Islet precursor cell (in vitro differentiated cells): ENCODE measurements at places on chromosomes 3 and 15.

DNA sequence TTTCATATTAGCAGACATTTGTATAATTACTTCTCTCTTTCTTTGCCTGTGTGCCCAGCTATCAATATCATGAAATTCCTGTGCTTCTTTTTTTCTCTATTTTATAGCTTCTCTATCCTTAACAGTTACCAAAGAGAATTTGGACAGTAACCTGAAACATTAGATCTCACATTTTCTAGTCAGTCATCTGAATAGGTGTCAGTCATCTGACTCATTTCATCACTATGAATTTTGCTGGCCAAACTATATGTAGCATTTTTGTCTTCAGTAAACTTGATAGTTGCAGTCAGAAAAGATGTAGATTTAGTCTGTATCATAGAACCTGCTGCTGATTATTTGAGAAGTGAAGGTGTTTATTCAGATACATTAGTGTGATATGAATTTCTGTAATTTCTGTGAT is 52.6 kb downstream of the HMG20A start:
- no peak for DNase-seq

GRCh38 chr3:20648921-20649381 is 462.9 kb upstream of the SGO1 start:
- DNase-seq, result no peak

DNA sequence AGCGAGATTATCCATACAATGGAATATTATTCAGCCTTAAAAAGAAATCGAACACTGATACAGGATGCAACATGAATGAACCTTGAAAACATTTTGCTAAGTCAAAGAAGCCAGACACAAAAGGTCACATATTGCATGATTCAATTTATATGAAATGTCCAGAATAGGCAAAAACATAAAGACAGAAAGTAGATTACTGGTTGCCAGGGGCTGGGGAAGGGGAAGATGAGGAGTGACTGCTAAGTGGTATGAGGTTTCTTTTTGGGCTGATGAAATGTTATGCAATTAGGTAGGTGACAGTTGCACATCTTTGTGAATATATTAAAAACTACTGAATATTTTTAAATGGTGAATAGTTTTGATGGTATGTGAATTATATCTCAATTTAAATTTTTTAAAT is 38.3 kb downstream of the LRRFIP2 start:
- DNase-seq, result no peak

DNA sequence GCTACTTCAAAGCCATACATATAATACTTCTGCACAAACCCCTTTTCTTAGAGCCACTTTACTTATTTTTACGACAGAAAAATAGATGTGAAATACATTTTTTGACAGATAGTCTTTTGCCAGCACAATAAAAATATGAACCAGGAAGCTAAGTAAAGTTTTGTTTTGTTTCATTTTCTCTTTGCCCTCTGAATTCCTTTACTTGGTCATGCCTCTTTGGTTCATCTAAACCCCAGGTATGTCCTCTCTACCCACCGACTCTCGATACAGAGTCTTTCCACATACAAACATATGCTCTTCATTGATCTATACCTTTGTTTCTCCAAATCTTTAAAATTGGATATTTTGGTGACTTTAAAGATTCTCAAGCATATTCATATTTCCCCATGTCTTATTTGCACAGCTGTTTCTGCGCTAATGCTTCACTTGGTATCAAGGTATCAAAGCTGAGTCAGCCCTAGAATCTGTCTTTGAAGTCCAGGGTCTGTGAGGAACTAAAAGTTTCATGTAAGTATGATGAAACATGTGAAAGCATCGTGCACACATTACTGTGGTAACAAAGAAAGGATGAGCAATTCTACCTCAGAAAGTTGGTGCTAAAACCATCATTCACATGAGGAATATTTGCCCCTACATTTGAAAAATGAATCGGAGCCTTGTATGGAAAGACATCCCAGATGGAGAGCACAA is 845.4 kb downstream of the NAALADL2 start:
- no peak for DNase-seq

DNA sequence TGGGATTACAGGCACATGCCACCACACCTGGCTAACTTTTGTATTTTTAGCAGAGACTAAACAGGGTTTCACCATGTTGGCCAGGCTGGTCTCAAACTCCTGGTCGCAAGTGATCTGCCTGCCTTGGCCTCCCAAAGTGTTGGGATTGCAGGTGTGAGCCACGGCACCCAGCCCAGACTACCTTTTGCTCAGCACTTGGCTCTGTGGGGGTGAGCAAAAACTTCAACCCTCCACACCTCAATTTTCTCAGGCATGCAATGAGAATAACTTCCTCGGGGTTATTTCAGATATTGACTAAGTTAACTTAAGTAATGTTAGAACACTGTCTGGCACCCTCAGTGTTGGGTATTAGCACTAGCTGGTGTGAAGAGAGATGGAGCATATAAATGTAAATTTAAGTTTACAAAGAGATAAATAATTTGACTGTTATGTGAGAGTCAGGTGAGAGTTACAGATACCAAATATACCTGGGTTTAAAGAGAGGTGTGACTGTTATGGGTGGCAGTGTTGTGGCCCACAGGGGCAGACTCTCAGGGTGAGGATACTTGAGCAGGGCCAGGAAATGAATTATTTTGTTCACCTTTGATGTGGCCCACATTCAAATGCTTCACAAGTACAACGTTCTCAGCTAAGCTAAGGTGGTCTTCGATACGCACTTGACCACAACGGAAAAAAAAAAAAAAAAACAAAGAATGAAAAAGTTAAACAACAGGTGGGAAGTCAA is 29.0 kb downstream of the CPOX start:
- no peak for DNase-seq

GRCh38 chr3:102441832-102442231 is 7.0 kb downstream of the ZPLD1 start:
- DNase-seq, result no peak

DNA sequence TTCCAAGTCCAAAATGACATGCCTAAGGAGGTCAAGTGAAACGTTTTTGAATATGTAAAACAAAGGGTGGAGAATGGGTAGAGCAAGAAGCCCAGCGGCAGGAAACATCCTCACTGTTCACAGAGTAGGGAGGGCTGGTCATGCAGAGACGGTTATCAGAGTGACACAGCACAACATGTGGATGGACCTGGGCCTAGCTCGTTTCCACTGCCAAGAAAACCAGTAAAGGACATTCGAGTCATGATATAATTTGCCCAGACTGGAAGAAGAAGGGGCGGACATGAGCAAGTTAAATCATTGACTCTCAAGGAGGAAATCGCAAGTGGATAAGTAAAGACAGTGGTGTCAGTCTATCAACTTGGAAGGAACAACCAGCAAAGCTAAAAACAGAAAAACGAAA is 89.3 kb downstream of the LRIG1 start:
- DNase-seq, result peak; percentile 49

GRCh38 chr3:18771931-18772330 is 346.8 kb upstream of the SATB1 start:
- DNase-seq, result no peak

DNA sequence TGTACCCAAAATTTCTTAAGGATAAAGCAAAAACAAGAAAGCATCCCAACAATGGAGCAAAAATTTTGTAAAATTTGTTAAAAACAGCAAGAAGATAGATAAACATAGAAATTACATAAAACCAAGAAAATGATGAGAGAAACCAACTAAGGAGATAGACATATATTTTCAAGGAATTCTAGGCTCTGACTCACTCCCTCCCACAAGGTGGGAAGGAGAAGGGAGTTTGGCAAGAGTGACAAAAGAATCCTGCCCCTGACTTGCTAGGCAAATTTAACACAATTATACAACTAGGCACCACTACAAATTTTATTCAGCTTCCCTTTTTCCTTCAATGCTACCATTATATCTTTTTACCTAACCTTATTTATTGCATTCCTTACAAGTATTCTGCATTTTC is 70.9 kb downstream of the MYO9A start:
- no peak for DNase-seq

DNA sequence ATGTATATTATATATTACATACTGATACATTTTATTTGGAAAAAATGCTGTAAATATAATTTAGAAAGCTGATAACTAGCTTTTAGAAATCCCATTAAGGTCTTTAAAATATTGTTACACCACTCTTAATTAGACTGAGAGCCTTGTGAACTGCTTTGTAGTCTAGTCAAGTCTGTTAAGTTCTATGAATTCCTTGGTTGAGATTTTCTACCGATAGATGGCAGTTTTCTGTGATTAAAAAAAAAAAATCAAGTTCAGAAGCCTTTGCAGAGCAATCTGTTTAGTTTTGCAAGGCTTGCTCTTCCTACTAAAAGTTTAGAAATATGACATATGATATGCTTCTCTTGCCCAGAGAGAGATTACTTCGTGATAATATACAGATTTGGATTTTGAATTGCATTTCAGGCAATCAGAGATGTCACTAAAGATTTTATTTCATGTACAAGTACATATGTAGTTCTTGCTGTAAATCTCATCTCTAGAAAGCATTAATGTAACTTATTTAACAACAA is 60.4 kb upstream of the SLITRK3 start:
- DNase-seq, result no peak

DNA sequence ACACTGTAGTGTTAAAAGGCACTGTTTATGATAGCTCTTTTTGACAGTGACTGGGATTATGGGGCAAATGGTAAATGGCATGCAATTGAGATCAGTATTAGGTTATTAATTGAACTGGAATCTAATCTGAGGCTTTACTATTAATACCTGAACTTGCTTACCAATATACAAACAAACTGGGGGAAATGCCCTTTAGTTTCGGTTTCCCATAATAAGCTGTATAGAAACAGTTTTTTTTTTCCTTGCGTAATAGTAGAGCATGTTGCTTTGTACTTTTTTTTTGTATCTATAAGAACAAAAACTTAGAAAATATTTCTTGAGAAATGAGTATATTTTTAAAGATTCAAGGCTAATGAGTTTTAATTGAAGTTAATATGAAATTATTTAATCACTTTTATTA is 95.0 kb downstream of the FNDC3B start:
- DNase-seq, result no peak

GRCh38 chr3:71112576-71112975 is 471.0 kb downstream of the FOXP1 start:
- DNase-seq, result no peak

- DNase-seq, result no peak
These were observed 115.7 kb upstream of the TSPAN3 start for GRCh38 chr15:77186594-77187011.

DNA sequence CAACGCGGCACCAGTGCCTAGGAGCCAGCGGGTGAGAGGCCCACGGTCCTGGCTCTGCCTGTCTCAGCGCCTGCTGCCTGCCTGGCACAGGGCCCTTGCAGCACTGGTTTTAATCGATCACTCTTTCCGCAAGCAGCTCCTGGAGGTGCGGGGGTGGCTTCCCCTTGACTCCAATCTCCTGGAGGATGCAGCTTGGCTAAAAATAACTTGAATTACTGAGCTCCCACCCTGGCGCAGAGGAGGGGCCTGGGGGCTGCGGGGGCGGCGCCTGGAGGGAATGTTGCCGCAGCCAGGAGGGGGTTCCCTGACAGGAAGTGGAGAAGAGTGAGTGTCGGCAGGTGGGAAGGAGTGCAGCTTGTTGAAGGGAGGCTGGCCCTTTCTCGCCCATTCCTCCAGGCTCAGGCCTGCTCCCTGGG is 9.9 kb upstream of the RPL29 start:
- peak; percentile 82 for DNase-seq

- DNase-seq, result no peak
These were observed 304.5 kb upstream of the NECTIN3 start for GRCh38 chr3:110767156-110767555.

DNA sequence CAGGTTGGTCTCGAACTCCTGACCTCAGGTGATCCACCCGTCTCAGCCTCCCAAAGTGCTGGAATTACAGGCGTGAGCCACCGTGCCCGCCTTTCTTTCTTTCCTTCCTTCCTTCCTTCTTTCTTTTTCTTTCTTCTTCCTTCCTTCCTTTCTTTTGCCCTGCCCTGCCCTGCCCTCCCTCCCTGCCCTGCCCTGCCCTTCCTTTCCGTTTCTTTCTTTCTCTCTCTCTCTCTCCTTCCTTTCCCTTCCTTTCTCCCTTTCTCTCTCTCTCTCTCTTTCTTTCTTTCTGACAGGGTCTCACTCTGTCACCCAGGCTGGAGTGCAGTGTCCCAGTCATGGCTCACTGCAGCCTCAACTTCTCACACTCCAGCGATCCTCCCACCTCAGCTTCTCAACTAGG is 74.6 kb downstream of the UMPS start:
- no peak for DNase-seq

DNA sequence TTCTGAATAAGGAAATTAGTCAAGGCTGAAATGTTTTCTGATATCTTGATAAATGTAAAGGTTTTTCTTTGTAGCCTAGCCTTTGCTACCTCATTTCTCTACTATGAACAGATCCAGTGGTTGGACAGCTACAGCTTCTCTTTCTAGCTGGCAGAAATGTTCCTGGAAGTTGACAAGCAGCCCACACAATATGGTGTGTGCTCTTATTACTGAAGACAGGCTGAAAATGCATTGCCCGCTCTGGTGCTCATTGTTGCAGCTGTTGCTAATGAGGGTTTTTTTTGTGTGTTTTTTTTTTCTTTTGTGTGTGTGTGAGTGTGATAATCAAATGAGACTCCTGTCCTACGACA is 844.3 kb upstream of the SEMA6D start:
- DNase-seq, result no peak

GRCh38 chr3:148441191-148441590 is 256.5 kb upstream of the AGTR1 start:
- DNase-seq, result no peak

GRCh38 chr3:15325228-15325627 is 7.2 kb downstream of the SH3BP5 start:
- peak; percentile 99 for DNase-seq

DNA sequence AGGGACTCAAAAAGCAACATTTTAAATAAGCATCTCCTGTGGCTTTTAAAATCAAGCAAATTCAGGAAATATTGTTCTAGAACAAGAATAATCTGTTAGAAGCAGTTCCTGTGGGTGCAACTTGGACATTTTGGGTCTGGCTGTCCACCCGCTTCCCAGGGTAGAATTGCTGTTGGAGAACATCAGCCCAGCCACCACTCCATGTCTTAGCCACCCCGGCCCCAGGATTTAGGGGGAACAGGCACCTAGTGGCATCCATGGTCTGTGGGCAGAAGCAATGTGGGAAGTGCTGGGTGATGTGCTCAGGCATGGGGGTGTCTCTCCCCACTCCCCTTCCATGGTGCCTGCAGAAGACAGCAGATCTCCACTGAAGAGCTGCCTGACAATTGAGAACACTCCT is 162.6 kb downstream of the KLF13 start:
- DNase-seq, result peak; percentile 18

GRCh38 chr3:100216713-100217112 is 44.1 kb upstream of the TBC1D23 start:
- DNase-seq, result no peak

- DNase-seq, result no peak
These were observed 52.0 kb upstream of the RYK start for GRCh38 chr3:134302674-134303073.

GRCh38 chr15:88247914-88248313 is 8.6 kb downstream of the NTRK3 start:
- no peak for DNase-seq

GRCh38 chr3:18499301-18499700 is 74.2 kb upstream of the SATB1 start:
- no peak for DNase-seq
